Left lung (tissue), 14 donors: ENCODE measurements at places on chromosomes 2 and 18. TPM values are rescaled to one million over a fixed set of nuclear protein-coding genes. Genes with fewer than 3 reads are reported as not detected.

The PIEZO2 gene
- polyA plus RNA-seq = 251 TPM

The NMUR1 gene
- polyA plus RNA-seq = 0.58 TPM

The B3GNT7 gene
- 2.7 TPM for polyA plus RNA-seq

The LYPD6 gene
- polyA plus RNA-seq = 18.6 TPM

The ONECUT2 gene
- 0.04 TPM for polyA plus RNA-seq

The SERPINB3 gene
- polyA plus RNA-seq = not detected

The SP140 gene
- polyA plus RNA-seq = 1.3 TPM

The SLC19A3 gene
- 26.2 TPM for polyA plus RNA-seq

The EPHA4 gene
- 21.3 TPM for polyA plus RNA-seq
